Caudate nucleus (tissue), 63 donors: ENCODE measurements at places on chromosomes 3 and 15.
A peak's percentile ranks its signal among the peaks of the same experiment; 100 is the strongest.

- no peak for DNase-seq
These were observed 528.1 kb downstream of the FOXP1 start for GRCh38 chr3:71055257-71056001.

DNA sequence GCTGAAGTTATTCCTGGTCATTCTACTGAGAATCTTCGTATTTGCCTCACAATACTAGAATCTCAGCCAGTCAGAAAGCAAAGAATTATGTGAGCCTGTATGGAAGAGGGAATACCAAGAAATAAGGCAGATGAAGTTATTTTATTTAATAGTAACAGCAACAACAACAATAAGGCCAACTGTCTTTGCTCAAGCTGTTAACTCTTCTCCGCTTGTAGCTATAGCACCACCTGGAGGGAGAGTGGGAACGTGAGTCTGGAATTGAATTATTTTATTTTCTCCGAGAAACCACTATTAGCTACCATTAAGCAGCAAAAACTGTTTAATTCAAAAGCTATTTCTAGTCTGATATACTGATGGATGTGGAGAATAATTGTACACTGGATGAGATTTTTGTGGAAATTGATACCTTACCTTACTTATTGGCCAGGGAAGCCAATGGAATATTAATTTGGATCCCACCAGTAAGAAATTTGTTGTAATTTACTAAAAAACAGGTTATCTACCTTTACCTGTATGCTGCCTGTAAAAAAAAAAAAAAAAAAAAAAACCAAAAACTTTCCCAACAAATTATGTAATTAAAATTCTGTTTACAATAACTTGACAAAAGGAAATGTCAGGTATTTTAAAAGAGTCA, 50.1 kb downstream of the CALML4 start:
- DNase-seq = no peak

GRCh38 chr3:149536429-149536828, 61.9 kb downstream of the TM4SF4 start:
- peak; percentile 15 for DNase-seq

GRCh38 chr3:188594139-188594538, 440.2 kb downstream of the LPP start:
- DNase-seq = no peak

DNA sequence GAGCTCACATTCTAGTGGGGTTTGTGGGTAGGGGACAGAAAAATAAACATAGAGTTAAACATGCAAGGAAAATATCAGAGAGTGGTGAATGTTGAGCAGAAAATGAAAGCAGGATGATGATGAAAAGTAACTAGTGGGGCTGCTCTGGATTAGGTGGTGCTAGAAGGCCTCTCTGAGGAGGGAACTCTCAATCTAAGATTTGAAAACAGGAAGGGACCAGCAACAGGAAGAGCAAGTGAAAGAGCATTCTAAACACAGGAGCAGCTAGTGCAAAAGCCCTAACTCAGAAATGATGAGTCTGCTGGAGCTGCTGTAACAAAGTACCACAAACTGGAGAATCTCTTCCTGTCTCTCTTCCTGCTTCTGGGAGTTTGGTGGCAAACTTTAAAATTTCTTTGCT, 468.6 kb upstream of the AGTR1 start:
- no peak for DNase-seq

DNA sequence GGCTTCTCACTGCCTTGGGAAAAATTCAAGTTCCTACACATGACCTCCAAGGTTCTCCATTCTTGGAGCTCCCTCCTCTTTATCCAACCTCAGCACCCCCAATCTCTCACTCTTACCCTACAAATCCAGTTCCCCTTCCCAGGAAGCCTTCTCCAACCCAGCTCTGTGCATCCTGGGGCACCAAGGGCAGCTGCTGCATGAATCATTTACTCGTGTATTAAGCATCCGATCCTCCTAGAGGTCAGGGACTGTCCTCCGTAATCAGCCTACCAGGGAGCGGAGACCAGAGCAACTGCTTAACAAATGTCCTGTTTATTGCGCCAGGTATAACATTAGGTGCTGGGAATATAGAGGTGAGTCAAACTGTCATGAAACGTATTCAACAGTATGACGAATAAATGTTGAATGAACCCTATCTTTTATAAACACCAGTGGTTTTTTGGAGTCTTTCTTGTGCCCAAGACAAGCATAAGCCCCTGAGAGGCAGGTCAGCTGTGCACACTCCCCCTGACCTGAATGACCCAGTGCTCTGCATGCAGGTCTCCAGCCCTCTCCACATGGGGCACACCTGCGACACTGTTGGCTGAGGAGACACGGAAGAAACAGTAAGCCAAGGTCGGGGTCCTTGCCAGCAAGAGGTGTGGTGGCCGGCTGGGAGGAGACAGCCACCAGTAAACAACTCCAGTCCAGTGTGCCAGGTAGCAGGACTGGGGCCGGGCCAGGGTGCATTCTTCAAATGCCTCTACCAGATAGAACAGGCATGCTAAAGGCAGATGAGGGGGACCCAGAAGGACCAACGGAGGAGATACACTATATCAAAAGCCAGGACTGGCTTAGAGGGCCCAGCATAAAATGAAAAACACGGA, 27.6 kb downstream of the ANP32A start:
- no peak for DNase-seq

GRCh38 chr3:76715426-76715825, 324.5 kb upstream of the ROBO2 start:
- DNase-seq = no peak
